ENCODE measurements at places on chromosomes 3 and 15.

GRCh38 chr3:115280506-115280905 is 133.4 kb upstream of the ZBTB20 start:
- no peak for DNase-seq

- no peak for DNase-seq
These were observed 184.0 kb downstream of the MAGI1 start for GRCh38 chr3:65854606-65855304.

DNA sequence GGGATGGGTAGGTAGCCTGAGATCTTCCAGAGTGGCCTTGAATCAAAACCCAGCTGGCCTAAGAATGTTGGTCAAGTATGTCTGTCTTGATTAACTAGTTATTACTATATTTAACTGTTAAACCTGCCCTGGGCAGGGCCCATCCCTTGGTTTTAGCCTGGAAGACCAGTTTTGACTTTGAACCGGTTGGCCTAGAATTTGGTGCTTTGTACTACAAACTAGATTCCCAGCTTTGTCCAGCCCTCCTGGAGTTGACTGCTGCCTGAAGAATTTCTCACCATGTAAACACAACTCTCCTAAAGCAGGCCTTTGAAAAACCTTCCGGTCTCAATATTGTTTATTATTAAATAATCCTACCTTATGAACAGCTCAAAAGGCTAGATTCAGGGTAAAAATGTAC is 16.0 kb downstream of the C15orf62 start:
- no peak for DNase-seq

DNA sequence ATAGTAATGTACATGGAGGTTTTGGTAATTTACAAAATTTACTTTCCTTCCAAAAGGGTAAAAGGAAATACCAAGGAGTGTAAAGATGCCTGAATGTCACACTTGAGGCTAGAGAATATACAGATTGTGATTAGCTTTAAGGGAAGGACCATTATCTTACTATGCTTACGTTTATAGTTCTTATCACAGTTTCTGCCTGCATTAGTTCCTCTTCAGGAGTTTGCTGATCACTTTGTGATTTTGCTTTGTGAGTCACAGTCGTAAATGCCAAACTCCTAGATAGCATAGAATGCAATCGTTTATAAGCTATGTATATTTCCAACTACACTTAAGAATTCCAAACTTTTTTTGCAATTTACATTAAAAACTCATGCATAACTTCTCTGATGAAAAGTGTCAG is 1034.6 kb downstream of the DIPK2A start:
- DNase-seq, result no peak

- no peak for DNase-seq
These were observed 42.3 kb downstream of the NKIRAS1 start for GRCh38 chr3:23874359-23875112.
